DND-41 (cell line): ENCODE measurements at places on chromosomes 5 and 9.

DNA sequence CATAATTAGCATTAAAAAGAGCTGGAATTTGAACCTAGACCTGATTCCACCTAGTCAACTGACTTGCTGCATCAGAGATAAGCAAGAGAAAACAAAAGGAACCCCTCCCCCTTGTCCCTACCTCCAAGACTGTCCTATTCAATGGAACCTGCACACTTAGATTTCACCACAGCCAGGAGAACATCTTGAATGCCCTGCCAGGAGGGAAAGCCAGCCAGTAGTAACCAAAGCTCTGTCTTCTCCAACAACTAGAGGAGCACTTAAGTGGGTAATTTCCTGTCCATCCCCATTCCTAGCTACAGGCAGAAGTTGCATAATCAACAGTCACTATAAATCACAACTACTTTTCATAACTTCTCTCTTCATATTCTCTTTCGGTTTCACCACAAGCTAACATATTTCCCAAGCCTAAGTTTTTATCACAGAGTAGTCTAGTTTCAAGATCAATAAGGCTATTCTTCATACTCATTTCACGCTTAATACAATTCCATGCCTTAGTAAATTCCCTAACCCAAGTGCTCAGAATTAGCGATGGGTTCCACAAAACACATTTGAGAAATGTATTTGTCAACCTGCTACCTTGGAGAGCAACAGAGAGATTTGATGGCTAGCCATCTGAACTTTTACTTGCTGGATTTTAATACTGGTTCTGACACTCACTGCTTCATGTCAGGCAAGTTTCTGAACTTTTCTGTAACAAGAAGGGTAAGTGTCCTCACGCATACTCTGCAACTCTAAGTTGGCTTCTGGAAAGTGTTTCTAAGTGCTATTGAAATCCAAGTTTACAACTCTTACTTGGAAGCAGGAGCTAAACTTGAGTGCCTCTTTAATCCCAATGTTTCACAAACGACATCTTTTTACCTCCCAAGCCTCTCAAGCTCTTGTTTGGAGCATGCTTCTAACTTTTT, 2.0 kb downstream of the DENND1A start:
- DNase-seq, result no peak

DNA sequence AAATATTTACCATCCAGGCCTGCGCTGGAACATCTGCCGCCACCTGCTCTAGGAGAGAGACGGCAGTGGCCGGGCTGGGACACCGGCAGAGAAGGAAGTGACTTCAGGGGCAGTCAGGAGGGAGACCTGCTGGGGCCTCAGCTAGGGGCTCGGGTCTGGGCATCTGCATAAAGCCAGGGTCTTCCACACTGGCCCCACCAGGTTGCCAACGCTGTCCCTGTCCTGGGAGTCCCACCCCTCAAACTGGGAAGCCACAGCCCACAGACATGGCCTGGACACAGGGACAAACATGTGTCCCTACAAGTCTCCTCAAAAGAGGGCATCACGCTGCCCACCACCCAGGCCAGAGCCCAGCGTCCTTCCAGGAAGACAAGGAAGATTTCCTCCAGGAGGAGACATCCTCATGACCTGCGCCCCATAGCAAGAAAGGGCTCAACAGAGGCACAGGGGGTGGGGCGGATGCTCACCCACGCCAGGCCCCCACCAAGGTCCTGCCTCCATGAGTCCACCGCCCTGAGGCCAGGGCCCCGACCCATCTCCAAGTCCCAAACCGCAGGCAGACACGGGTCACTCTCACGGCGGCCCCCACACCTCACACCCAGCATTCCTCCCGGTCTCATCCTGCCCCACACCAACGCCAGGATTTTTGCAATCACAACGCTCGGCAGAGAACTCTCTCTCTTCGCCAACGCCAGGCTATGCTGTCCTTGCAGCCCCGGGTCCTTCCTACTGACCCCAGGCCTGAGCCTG, 9.0 kb downstream of the VAV2 start:
- DNase-seq, result no peak

- DNase-seq, result no peak
Observed at GRCh38 chr9:88418715-88419540, 30.7 kb downstream of the SPIN1 start.

DNA sequence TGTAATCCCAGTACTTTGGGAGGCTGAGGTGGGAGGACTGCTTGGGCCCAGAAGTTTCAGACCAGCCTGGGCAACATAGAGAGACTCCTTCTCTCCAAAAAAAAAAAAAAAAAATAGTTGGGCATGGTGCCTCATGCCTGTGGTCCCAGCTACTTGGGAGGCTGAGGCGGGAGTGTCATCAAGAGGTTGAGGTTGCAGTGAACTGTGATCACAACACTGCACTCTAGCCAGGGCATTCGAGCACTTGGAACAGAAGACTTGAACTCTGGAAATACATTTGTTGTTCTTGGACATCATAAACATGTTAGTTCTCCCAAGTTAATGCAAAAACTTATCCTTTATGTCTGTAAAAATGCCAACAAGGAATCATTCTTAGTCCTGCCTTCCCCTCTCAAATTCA, 29.6 kb downstream of the EHMT1 start:
- DNase-seq, result no peak
